Activated CD4-positive, alpha-beta T cell treated with anti-CD3 and anti-CD28 coated beads, Interleukin-2, amount 50 U/mL, for 48 hours (primary cell): ENCODE measurements at places on chromosomes 5 and 9.

GRCh38 chr9:137709411-137710101 is 90.8 kb downstream of the EHMT1 start:
- DNase-seq, result no peak

DNA sequence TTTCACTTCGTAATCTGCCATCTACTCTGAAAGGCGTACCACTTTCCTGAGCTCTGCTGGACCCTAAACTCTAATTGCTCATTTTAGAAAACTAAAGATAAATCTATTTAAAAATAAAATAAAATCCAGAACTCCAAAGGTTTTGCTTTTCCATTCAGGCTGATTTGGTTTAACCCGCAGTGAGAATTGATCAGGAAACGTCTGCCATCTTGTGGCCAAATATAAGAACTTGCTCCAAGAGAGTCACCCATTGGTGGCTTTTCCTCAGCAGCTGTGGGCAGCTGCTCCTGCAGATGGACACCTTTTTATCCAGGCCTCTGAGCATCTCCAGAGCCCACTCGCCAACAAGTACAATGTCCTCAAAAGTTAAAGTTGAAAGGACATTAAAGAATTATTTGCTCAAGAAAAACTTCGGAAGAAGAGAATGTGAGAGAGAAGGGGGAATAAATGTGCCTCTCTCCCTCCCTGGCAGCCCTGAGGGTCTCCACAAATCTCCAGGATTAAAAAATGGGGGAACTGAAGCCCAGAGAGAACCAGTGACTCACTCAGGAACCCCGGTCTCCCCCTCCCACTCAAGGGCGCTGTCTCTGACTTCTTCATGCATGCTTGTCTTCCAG is 4.1 kb downstream of the SAXO1 start:
- no peak for DNase-seq

GRCh38 chr9:80376180-80376579 is 804.4 kb downstream of the TLE4 start:
- DNase-seq, result no peak

GRCh38 chr5:139767960-139768359 is 27.6 kb upstream of the PSD2 start:
- DNase-seq, result no peak

DNA sequence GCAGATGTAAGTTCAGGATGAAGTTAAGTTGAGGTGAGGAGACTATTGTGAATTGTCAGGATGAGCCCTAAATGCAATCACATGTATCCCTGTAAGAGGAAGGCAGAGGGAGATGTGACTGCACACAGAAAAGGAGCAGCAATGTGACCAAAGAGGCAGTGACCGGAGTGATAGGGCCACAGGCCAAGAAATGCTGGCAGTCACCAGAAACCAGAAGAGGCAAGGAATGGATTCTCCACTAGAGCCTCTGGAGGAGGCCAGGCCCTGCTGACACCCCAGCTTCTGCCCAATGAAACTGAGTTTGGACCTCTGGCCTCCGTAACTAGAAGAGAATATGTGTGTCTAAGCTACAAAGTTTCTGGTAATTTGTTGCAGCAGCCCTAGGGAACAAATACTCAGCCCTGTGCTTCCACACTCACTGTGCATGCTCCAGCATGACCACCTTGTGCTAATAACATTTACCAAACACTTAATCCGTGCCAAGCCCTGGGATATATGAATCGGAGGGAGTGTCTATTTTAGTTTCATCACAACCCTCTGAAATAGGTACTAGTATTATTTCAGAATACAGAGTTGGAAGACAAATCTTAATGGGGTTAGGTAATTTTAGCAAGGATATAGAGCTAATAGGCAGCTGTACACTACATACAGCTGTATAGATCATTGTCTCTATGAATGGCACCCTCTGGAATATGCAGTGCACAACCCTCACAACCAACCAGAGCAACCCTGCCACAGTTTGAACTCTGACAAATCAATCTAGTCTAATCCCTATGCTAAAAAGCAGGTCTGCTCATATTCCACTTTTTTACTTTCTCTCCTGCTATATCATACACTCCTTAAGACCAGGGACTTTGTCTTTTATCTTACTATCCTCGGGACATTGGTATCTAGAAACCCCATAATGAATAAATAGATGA is 7.8 kb upstream of the GPX8 start:
- no peak for DNase-seq

GRCh38 chr9:38527503-38527902 is 92.9 kb downstream of the ANKRD18A start:
- no peak for DNase-seq

DNA sequence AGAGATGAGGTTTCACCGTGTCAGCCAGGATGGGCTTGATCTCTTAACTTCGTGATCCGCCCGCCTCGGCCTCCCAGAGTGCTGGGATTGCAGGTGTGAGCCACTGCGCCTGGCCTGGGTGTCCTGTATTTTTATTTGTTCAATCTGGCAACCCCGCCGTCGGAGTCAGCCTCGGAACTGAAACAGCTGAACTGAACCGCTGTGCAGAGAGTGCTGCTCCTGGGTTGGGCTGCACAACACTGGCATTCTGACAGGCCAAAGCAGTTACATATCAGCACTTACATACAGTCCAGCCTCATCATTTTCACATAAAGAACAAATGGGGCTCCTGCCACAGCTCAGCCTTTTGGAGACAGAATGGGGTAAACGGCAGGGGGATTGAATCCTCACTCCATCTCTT is 185.6 kb downstream of the C9orf50 start:
- no peak for DNase-seq

DNA sequence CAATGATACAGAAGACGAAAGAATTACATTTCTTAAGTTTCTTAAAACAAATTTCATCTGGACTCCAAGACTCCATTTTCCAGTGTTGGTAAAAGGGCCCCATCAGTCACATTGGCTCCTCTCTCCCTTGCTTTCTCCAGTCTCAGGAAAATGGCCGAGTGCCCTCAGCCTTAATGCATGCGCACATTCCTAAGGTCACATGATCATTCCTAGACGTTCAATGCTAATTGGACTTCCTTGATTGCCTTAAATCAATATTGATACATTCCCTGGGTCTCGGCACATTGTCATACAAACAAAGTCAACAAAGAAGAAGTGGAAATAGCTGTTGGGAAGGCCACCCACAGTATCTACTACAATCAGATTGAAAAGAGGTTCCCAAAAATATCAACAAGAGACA is 413.6 kb upstream of the GRAMD2B start:
- no peak for DNase-seq

DNA sequence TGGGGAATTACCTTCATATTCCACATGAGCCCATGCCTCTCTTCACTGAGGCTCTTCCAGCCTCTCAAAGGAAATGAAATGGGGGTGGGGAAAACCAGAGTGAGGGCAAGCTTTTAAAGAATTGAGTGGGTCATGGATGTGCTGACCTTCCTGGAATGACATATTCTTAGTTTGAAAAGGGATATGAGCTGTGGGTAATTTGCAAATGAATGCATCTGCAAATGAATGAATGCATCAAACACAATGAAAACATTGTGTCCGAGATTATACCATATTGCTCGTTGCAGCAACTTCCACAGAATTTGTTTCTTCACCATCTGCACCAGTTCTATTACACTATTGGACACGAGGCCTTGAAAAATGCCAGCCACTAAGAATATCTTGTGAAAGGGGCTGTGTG is 198.6 kb upstream of the CDH6 start:
- no peak for DNase-seq
